D721Med (cell line): ENCODE measurements at places on chromosomes 6 and 20.

DNA sequence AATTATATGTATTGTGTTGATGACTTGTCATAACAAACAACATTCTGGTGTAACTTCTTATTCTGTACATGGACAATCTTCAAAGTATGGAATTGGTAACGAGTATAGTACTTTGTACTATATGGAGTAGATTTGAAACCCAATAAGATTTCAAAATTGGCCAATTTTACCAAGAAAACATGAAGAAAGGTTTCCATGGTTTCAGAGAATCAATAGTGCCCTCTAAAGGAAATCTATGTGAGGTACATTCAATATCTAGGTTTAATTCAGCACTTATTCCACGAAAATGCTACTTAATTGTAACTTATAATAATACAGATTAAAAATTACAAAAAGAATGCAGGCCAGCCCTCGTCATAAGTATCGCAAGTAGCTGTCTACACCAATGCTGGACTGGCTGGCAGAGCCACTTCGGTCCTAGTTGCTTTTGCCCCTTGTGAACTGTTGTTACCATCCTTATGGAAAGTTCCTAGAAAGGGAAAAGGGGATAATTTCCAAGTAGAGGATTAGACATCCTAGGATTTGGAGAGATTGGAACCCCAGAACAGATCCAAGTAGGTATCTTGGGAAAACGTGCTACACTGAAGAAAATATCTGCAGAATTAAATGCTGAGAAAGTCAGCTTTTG is 70.9 kb downstream of the LCA5 start:
- no peak for DNase-seq

GRCh38 chr20:11850901-11851300 is 66.8 kb upstream of the BTBD3 start:
- DNase-seq = no peak

DNA sequence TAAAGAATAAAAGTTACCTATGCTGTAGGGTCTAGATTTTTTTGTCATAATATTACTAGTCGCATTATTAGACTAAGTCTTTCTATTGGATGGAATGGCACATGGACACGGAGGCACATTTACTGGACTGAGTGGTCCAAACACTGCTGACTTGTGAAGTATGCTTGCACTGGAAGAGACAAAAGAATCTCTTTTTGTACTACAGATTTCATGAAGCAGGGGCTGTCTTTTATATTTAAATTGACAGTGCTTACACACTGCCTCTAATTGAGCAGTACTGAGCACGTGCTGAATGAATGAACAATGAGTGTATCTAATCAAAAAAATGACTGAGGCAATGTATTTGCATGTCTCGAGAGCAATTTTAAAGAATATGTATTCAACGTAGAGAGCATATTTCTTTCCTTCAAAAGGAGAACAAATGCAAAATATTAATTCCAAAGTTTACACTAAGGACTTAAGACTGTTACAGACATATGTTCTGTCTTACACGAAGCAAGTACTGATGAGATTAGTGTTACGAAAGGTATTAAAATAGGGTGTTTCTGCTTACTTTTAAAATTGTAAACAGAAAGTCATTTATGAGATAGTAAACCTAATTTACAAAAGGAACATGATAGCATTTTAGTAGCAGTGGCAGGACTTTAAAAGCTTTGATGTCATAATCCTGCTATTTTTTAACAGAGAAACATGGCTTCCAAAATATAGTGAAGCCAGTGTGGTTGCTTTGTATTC is 8.3 kb downstream of the ELOVL2 start:
- no peak for DNase-seq

DNA sequence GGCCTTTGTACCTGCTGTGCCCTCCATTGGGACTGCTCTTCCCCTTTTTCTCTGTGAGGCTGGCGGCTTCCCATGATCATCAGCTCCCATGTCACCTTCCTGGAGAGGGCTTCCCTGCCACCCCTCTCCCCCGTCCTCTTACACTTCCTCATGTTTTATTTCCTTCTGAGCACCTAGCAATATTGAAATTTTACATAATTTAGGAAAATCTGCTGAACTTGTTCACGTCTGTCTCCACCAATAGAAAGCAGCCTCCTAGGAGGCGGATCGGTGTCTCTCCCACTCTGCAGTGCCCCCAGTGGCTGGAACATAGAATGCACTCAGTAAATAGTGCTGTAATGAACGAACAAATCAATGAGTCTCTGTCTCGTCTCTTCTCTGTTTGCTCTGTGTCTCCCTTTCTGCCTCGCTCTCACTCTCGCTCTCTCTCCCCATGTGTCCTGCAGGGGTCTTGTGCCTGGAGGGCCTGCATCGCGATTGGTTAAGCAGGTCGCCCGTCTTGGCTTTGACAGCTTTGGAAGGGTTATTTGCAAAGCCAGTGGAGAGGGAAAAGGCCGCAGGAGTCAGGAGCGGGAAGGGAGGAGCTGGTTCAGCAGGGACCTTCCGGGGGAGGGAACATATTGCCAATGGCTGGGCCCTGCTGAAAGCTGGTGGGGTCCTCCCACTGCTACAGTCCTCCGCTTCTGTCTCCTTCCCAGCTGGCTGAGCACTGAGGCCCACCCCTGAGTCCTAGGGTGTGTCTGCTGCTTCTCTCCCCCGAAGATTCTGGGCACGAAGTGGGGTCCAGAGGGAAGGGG is 12.1 kb upstream of the OCSTAMP start:
- peak; percentile 78 for DNase-seq

DNA sequence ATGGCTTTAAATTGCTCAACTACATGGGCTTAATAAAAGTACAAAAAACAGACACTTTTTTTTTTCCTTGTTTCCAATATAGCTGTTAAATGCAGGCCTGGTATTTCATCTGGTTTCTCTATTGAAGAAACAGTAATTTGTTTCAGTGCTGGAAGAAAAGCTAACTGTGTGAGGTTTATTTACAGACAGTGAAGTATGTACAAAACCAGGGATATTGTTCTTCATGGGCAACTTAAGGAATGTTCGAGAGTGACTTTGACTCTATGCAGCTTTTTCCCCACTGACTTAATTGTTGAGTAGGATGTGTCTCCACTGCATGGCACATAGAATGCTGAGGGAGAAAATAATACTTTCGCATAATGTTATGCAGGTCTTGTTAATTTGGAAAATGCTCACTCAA is 31.0 kb upstream of the PRL start:
- no peak for DNase-seq

DNA sequence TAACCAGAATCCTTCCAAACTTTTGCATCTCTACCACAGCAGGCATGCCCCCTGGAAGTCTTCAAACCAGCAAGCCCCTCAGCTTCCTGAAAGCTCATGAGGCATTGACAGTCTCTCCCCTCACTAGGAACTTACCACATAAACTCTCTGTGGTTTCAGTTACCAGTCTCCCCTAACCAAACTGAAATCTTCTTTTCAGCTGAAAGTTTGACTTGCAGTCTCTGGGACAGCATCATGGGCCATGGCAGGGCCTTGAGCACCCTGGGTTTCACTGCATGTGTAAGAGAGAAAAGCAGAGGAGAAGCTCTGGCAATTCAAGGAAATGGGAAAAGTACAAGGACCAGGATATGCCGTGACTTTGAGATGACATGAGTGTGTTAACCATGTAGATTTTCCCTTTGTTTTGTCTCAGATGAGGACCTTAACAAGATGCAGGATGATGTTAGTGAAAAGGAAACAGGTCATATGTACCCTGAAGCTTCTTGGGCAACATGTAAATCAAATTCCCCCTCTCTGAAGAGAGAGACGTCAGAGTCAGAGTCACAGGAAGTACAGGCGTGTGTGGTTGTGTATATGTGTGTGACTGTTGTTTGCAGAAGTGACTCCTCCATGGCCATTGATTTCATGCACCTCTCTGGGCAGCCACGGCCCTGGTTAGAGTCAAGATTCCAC is 106.3 kb downstream of the TNFRSF21 start:
- no peak for DNase-seq

DNA sequence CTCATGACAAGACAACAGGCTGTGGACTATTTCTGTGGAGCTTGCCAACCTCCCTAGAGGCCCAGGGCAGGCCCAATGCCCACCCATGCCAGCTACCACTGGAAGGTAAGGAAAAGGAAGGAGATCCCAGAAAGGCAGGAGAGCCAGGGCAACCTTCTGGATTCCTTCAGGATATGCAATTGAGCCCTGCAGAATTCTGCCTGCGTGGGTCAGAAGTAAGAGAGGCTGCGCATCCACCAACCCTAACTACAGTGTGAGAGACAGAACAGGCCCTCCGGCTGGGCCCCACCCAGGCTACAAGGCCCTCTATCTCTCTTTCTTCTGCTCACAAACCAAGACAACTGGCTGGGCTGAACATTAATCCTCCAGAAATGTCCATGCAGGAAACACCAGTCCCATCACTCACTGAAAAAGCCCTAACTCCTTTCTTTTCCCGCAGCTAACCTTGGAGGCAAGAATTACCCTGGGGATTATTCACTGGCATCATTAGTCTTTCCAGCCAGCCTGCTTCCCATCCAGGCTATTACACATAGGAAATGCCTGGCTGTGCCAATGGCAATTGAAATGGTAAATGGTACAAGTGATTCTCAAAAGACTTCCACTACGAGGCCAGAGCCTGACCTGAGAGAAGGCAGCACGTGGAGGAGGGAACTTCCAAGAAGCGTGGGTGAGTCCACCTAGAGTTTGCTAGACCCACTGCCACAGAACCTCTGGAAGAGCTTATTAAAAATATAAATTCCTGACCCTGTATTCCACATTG is 15.2 kb downstream of the MAP1LC3A start:
- DNase-seq = no peak

GRCh38 chr6:56073315-56073714 is 174.1 kb downstream of the COL21A1 start:
- no peak for DNase-seq

DNA sequence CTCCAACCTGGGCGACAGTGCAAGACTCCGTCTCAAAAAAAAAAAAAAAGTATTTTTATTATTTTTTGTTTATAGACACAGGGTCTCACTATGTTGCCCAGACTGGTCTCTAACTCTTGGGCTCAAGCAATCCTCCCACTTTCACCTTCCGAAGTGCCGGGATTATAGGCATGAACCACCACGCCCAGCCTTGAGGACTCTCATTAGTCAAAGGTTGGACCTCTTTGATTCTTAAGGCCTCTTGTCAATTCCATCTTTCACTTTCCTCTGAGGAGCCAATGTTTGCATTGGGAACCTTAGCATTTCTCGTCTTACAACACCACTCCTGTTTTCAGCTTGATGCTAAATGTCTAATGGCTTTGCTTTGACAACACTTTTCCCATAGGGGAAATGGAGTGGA is 16.1 kb upstream of the CDK19 start:
- DNase-seq = no peak

GRCh38 chr20:609371-609964 is 641 bp downstream of the TCF15 start:
- DNase-seq = no peak

DNA sequence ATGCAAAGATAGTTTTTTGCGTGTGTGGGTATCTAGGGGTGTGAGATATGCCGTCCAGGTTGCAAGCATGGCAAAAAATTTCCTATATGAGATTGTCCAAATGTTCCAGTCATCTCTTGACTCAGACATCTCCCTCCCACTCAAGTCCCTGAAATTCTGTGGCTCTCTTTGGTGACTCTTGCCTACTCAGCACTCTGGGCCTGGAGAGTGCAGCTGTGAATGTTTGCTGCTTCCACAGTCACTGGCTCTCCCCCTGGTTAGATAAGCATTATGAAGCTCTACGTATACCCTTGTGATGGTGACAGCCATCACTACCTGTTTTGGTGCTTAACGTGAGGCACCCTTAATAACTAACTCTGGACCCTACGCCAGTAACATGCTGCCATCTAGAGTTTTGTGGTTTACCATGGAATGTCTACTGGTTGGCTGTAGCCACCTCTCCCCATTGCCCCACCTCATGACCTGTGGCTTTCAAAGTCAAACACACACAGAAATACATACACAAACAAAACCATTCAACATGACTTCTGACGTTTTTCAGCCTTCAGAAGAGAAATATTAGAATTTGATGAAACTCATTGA is 621.9 kb upstream of the CITED2 start:
- DNase-seq = no peak

DNA sequence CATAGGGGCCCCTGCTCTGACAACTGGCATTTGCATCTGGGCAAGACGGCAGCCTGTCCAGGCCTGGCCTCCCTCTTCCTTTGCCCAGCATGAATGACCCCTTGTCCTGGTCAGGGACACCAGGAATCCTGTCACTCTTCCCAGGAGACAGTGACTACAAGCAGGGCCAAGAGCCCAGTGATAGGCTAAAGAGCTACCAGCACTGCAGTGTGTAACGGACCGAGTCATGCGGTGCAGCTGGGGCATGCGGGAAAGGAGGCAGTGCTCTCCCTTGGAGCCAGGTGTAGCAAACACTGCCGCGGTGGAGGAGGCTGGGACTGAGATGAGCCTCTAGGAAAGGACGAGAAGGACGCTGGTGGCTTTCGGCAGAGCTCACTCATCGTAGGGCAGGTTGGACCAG is 38.7 kb upstream of the DSP start:
- DNase-seq = no peak

- DNase-seq = no peak
Observed at GRCh38 chr6:117309069-117309468, 43.7 kb downstream of the VGLL2 start.

DNA sequence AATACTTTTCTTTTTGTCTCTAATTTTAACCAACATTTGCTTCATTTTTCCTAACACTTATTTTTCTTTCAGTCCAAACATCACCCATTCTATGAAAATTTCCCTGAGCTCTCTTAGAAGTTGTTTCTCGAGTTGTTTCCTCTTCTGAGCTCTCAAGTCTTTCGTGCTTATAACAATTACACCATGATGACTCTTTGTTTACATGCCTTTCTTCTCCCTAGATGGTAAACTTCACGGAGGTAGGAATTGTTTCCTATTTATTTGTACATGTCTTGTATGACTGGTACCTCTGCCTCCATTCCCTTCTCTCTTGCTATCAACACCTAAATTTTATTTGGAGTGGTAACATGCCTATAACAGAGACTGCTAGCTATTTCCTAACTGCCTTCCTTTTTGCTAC is 6.4 kb downstream of the BLOC1S5 start:
- DNase-seq = no peak

GRCh38 chr20:34096699-34097444 is 15.2 kb downstream of the EIF2S2 start:
- no peak for DNase-seq

GRCh38 chr6:4169028-4169789 is 33.8 kb upstream of the ECI2 start:
- DNase-seq = no peak

DNA sequence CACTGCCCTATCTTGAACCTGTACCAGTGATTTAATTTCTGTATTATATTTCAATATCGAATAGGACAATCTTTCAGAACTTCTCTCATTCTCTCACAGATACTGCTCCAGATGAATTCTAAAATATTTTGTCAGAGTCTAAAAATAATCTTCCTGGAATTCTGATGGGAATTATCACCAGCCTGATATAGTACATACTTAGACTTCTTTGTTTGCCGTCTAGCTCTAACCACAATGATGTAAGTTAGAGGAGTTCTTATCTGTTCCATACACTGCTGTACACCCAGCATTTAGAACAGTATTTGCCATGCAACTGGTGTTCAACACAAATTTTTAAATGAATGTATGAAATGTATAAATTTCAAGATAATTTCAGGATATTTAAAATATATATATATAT is 1.3 kb upstream of the HUS1B start:
- DNase-seq = no peak

- DNase-seq = no peak
Observed at GRCh38 chr6:166946125-166946524, 10.2 kb downstream of the RNASET2 start.
